ENCODE measurements at places on chromosomes 5 and 9.

DNA sequence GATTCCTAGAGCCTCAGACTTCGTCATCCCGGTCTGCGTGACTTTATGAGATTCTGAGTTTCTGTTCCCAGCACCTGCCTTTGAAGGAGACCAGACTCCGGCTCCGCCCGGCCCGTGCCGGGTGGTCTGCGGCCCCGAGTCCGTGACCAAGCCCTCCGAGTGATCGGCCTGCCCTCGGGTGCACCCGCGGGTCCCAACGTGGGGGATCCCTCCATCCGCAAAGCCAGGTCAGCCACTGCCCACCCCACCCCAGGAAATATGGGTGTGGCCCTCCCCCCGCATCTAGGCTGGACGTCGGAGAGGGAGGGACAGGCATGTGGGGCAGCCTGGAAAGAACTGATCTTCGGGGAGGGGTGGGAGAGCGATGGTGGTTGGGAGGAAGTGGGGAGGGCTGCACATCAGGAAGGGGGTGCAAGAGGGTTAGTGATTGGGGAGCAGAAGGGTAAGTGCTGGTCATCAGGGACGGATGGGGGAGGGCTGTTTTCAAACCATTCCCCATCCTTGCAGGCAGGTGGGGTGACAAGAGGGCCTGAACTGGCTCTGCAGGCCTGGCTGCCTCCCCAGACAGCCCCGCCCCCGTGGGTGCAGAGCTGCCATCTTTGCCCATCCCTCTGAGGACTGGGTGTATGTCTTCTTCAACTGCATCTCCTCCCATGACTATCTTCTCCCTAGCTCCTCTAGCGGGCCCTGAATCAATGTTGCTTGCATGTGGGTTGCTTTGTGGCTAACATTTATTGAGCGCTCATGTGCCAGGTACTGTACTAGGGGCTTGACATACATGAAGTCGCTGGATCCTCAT is 747 bp downstream of the LRSAM1 start:
- DNase-seq: no peak

- DNase-seq: no peak
Measured at GRCh38 chr5:100905259-100905914, 2.3 kb upstream of the ST8SIA4 start.

GRCh38 chr5:175059687-175060211 is 335.4 kb downstream of the MSX2 start:
- no peak for DNase-seq

DNA sequence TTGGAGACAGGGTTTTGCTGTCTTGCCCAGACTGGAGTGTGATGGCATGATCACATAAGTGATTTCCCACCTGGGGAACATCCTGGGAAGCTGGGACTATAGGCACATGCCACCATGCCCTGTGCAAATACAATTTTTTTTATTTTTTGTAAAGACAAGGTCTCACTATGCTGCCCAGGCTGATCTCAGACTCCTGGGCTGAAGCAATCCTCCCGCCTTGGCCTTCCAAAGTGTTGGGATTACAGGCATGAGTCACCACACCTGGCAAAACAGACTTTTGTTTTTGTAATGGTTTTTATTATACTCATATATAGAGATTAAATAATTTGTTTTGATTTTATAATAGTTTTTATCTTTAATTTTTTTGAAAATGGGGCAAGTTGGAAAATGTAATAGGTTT is 14.7 kb downstream of the DNAJC25 start:
- DNase-seq: no peak

- no peak for DNase-seq
Measured at GRCh38 chr5:132099905-132100304, 26.3 kb downstream of the CSF2 start.

DNA sequence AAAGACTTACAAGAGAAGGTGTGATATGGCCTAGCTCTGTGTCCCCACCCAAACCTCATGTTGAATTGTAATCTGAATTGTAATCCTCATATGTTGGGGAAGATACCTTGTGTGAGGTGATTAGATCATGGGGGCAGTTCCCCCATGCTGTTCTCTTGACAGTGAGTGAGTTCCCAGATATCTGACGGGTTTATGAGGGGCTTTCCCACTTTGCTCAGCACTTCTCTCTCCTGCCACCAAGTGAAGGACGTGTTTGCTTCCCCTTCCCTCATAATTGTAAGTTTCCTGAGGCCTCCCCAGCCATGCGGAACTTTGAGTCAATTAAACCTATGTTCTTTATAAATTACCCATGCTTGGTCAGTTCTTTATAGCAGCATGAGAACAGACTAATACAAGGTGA is 49.0 kb downstream of the CDO1 start:
- no peak for DNase-seq

DNA sequence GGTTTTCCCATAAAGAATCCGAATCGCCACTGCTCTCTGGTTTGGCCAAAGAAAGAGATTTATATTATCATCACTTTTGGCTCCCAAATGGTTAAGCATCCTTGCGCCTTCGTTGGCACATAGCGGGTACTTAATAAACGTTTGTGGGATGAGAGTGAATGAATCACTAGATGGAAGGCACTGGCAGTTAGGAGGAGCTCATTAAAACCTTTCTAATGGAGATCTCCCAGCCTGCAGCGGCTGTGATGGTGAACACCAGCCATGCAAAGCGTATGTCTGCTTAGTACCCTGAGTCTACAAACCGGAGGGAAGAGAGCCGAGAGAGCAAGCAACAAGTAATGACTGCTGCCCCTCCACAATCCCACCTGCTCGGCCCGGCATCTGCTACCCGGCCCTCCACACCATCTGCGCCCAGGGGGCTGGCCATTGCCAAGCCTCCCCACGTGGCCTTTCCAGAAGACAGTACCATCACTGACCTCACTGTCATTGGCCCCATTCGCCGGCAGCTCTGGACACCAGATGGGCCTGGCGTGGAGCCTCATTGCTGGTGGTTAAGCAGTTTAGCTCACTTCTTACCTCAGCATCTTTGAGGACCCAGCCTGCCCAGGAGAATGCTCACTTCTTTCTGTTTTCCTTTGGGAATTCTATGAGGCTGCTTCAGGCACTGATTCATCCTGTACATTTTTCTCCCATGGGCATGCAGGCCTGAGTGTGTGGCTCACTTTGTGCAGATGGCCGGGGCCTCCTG is 39.3 kb upstream of the ANKRD33B start:
- no peak for DNase-seq

GRCh38 chr9:98162613-98163012 is 29.8 kb downstream of the CORO2A start:
- no peak for DNase-seq

GRCh38 chr5:145350513-145350912 is 484.6 kb downstream of the PRELID2 start:
- DNase-seq: no peak

GRCh38 chr5:23612701-23613100 is 105.3 kb downstream of the PRDM9 start:
- no peak for DNase-seq

- no peak for DNase-seq
Measured at GRCh38 chr9:127277099-127277498, 12.5 kb downstream of the GARNL3 start.

DNA sequence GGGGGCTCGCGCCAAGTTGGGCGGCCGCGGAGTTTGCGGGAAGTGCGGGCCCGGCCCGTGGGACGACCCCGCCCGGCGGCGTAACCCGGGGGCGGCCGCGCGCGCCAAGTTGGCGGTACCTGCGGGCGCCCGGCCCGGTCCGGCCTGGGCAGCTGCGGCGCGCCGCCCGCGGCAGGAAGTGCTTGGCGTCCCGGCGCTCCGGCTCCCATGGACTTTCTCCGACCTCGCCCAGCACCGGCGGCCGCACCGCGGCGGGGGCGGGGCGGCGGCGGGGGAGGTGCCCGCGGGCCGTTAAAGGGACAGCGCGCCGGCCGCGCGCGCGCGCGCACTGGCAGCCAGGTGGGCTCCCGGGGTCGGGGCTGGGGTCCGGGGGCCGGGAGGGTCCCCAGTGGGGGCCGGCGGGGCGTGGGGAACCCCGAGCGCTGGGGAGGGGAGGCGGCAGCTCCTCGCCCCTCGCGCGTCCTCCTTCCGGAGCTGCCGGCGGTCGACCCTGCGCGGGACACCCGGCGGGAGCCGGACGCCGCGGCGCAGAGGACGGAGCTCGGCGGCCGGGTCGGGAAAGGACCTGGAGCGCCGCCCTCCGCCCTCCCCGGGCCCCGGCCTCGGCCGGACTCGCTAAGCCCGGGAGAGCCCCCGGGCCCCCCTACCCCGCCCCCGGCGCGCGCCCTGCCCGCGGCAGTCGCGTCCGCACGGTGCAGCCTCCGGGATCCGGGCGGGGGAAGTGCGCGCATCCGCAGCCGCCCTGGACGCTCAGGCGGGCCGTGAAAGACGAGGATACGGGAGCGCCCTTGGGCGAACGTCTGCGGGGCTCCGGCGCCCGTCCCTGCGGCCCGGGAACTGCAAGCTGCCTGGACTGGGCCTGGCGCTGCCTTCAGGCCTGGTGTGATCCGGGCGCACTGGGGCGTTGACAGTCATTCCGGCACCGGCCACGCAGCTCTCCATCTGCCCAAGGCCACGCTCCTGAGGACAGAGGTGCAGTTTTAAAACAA is at the start of gene NACC2:
Gene NACC2 (minus strand): TSS at position 220 of the 989 bp plus-strand sequence. CDS start 44,768 bp downstream, outside the sequence.
- DNase-seq: no peak

GRCh38 chr5:138807182-138807581 is 54.0 kb downstream of the CTNNA1 start:
- no peak for DNase-seq
